ENCODE measurements at places on chromosomes 2 and 18.

DNA sequence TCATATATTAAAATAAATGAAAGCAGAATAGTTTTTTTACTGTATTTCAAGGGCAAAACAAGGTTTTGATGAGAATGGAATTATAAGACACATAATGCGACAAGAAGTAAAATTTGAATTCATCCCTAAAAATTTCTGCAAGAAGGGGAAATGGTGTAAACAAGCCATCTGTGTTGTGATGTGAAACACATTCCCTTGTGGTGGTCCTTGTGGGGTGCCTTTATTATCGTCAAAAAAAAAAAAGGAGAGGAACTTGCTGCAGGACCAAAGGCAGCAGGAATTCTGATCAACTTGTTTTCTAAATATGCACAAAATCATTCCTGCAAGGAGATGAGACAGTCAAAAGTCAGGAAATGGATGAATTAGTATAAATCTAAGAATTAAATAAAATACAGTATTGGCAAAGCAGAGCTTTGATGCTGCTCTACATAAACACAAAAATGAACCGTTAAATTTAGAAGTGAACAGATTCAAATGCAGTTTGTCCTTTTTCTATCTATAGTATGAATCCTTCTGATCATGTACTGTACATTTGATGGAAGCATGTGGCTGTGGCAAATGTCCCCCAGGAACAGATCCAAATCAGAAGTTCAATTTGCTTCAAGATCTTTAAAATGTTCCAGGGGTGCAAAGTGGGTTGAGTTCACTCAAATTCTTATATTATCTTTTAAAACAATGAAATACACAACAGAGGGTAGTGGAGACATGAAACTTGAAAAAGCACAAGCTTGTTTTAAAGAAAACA is 818.8 kb downstream of the PLCL1 start:
- DNase-seq: no peak

GRCh38 chr18:78672862-78673446 is 306.7 kb upstream of the SALL3 start:
- no peak for DNase-seq

DNA sequence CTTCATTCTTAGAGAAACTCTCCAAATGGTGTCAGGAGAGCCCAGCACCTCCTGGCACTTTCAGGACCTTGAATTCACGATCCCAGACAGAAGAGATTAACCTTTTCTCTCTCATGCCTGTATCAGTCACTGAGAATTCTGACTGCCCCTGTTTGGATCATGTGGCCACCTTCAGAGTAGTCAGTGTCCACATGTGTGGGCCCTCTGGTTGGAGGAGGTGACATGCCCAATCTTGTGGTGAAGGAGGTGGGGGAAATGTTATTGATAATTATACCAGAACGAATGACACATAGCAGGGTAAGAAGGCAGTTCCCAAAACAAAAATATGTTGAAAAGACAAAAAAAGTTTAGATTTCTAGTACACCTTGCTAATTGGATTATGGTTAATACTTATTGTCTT is 31.7 kb downstream of the UBXN4 start:
- no peak for DNase-seq

- no peak for DNase-seq
Measured at GRCh38 chr18:53715243-53715853, 509.1 kb downstream of the MBD2 start.

GRCh38 chr2:48248251-48248933 is 281.6 kb upstream of the STON1 start:
- DNase-seq: peak; percentile 87

DNA sequence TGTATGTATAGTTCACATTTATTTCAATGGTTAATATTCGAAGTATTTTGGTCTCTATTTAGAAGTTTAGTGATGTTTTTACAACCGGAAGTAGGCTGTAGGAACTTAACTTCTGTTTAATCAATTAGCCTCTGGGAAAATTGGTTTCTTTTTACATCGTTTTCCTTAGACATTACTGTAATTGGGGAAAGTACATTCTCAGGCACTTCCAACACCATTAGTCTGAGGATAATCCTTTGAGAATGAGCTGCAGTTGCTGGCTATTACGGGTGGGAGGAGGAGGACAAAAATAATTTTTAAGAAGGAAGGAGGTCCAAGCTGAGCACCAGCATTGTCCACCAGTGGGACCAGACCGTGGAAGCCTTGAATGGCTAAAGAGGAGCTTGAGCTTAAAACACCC is 70.4 kb upstream of the ST3GAL5 start:
- no peak for DNase-seq

DNA sequence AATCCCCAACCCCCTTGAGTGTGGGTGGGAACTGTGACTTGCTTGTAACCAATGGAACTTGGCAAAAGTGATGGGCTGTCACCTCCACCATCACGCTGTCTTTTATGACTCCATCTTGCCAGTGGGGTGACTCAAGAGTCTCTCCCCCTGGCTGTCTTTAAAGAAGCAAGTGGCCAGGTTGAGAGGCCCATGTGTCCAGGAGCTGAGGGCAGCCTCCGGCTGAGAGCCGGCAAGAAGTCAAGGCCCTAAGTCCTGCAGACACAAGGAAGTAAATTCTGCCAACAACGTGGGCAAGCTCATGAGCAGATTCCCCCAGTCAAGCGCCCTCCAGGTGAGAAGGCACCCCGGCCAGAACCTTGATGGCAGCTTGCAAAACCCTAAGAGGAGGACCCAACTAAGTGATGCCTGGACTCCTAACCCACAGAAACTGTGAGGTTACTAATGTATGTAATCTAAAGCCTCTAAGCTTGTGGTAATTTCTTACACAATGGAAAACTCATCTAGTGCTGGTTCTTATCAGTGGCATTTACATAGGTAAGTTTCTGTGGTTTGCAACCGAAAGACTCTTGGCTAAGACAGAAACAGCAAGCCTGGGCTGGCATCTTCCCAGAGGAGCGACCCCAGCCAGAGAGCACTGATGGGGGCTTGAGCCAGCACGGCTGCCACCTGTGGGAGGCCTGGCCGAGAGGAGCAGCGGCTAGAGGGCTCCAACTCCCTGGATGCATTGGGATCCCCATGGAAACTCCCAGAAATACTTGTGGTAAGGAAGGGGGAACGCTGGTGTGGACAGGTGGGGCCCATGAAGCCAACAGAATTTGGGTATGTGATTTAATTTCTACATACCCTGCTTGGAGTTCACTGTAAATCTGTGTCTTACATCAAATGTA is 49.3 kb downstream of the CIB4 start:
- no peak for DNase-seq

DNA sequence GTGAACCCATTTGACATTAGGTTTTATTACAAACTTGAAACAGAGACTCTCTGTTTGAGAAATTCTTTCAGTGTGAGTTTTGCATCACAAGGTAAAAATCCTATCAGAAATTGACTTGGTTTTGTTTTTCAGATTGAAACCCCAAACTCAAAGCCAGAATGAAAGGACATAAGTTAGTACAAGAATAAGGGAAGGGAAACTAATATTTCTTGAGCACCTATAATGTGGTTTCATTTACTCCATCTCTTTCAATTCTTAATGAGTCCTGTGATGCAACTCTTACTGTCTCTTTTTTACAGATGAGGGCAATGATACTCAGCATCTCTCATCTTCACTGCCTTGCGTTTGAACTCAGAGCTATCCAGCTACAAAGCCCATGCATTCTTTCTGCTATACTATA is 210.0 kb upstream of the SIX3 start:
- no peak for DNase-seq

DNA sequence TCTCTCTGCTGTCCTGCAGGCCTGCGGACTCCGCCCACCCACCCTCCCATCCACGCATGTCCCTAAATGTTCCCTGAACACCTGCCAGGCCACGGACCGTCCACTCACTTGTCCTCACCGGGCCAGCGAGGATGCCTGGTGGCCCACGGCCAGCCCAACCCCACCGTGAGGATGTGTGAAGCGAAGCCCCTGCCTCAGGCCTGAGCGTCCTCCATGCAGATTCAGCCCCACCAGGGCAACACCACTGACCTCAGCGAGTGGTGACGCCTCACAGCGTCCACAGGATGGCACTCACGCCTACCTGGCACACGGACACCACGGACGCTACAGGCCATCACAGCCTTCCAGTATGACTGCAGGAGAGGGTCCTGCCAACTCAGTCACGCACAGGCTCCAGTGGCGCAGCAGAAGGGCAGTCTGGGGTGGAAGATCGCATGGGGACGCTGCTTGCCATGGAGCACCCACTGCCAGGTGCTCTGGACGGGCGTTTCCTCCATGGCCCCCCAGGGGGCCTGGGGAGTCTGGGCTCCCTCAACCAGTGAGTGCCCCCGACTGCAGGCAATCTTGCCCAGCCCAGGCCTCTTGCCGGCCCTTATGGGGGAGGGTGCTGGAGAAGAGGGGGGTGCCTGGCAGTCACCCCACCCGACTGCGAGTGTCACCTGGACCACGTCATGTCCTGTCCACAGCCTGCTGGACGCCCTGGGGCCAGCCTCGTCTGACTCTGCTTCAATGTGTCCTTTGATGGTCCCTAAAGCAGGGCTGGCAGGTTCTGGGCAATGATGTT is 25.4 kb downstream of the HDAC4 start:
- DNase-seq: no peak

DNA sequence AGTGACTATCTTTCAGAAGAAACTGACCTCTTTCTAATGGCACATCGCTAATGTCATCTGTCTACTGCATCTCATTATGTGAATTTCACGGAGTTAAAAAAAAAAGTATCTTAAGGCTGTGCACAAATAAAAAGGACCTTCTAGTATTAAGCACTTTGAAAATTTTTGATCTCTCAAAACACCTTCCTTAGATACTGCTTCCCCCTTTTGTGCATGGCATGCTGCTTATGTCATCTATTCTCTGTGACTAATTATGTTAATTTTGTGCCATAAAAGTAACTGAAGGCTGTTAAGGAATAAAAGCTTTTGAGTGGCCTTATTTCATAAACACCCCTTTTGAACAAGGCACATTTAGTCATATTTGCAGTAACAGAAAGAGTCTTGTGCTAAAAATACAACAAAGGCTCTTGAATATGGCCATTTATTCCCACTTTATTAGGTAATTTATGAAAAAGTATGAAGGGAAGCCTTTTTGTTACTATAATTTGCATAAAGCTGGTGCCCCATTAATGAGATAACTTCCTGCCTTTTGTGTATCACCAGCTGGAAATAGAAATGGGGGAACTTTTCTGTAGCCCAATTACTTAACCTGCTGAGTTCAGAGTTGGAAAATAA is 1412.0 kb upstream of the ZEB2 start:
- no peak for DNase-seq

DNA sequence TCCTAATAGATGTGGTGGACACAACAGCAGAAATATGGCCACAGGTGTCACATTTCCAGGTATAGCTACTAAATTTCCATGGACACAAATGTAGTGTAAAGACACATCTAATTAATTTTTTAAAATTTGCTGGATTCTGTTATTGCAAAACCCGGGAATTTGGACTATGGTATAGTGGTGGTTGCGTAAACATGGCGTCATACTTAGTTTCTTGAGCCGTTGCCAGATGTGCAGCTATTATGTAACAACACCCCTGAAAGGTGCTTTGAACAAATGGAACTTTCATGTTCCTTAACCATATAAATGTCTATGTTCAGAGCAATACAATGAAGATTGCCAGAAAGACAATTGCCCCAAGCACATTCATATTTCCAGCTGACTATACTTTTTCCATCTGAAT is 85.9 kb downstream of the HRH4 start:
- DNase-seq: peak; percentile 25

DNA sequence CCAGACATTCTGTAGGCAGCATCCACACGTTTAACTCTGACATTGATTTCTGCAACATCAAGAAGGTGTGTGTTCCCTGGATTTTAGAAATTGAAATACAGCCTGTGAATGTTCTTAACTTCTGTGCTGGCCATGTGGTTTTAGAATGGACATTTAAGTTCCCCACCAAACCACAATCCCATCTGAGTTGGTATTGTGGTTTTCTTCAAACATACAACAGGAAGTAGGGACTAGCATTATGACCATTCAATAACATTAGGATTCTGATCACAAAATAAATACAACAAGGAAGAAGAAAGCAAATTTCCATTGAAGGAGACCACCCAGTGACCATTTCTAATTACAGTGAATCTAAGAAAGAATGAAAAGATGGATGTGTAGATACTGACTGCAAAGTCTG is 51.2 kb downstream of the MAP3K20 start:
- DNase-seq: peak; percentile 29

- DNase-seq: no peak
Measured at GRCh38 chr2:170680172-170680941, 34.8 kb upstream of the SP5 start.

- peak; percentile 11 for DNase-seq
Measured at GRCh38 chr18:74742573-74743243, 145.0 kb downstream of the ZNF407 start.
